ENCODE measurements at places on chromosomes 7 and 10. TPM values are rescaled to one million over a fixed set of nuclear protein-coding genes. Genes with fewer than 3 reads are reported as not detected.

GRCh38 chr7:50679218-50680007, 103.3 kb downstream of the GRB10 start:
- peak; percentile 17 for DNase-seq

- no peak for DNase-seq
Measured at GRCh38 chr10:91709394-91709798, 76.5 kb upstream of the PPP1R3C start.

- DNase-seq: no peak
Measured at GRCh38 chr10:122112625-122113160, 123.7 kb downstream of the TACC2 start.

GRCh38 chr7:106317971-106318370, 33.2 kb upstream of the NAMPT start:
- no peak for DNase-seq

GRCh38 chr7:13615679-13616078, 373.8 kb downstream of the ETV1 start:
- DNase-seq: no peak

DNA sequence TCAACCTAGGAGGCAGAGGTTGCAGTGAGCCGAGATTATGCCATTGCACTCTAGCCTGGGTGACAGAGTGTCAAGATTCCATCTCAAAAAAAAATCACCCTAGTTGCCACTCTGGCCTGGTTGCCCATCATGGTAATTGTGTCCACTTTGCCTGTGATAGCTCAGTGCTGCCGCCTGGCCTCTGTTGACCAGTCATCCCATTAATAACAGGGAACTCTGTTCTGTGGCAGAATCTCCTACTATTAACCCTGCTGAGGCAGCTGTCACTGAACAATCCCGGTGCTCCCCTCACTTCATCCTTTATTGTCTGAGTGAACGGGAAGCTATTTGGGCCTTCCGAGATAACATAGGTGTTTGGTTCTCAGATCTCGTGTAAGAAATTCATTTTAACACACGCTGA, 14.6 kb downstream of the ZNF3 start:
- DNase-seq: no peak

Gene OR2A42
- polyA plus RNA-seq: not detected

Gene MMP21
- polyA plus RNA-seq: not detected

- DNase-seq: no peak
Measured at GRCh38 chr7:44110719-44111635, 6.8 kb downstream of the AEBP1 start.

Gene ELN
- not detected for polyA plus RNA-seq

- peak; percentile 48 for DNase-seq
Measured at GRCh38 chr7:5677538-5678294, 103.7 kb downstream of the RNF216 start.

DNA sequence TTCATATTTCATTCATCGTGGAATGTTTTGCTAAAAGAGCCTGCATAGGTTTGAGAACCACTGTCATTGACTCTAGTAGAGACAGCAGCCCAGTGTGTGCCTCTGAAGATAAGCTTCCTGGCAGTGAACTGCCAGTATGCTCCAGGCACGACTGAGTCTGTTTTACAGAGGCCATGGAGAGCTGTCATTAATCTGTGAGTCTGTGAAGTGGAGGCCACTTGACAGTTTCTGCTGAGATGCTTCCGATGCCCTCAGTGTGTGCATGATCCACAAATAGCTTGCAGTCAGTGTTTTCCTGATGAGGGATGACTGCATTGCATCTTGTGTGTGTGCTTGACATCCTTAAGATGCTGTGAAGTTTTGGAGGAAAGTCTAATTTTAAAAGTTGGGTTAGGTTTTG, 162.2 kb downstream of the PFKFB3 start:
- no peak for DNase-seq

DNA sequence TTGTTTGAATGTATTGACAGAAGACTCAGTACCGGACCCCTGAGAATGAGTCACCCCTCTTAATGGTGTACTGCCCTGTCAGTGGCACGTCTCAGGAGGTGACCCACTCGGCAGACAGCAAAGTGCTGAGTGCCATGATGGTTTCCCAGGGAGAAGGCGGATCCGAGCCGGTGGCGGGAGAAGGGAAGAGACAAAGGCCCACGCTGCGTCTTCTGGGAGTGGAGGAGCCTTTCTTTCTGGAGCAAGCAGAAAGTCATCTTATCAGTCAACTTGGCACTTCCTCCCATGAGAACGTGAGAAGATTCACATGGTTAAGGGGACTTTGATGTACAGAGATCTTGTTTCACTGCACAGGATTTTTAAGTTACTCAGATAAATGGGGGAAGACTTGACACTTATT, 14.6 kb upstream of the PPP2R2D start:
- no peak for DNase-seq

DNA sequence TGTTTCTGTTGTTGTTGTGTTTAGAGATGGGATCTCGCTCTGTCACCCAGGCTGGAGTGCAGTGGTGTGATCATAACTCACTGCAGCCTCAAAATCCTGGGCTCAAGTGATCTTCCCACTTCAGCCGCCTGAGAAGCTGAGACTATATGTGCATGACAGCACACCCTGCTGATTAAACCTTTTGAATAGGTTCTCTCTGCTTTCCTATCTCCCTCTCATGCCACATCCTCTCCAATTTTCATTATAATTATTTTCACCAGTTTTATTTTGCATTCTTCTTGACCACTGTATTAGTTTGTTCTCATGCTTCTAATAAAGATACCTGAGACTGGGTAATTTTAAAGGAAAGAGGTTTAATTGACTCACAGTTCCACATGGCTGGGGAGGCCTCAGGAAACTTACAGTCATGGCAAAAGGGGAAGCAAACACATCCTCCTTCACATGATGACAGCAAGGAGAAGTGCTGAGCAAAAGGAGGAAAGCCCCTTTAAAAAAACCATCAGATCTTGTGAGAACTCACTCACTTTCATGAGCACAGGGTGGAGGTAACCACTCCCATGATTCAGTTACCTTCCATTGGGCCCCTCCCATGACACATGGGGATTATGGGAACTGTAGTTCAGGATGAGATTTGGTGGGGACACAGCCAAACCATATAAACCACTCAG, 12.9 kb downstream of the AGK start:
- DNase-seq: peak; percentile 12

Gene OPN1SW
- polyA plus RNA-seq: not detected

Gene GRM3
- polyA plus RNA-seq: not detected

DNA sequence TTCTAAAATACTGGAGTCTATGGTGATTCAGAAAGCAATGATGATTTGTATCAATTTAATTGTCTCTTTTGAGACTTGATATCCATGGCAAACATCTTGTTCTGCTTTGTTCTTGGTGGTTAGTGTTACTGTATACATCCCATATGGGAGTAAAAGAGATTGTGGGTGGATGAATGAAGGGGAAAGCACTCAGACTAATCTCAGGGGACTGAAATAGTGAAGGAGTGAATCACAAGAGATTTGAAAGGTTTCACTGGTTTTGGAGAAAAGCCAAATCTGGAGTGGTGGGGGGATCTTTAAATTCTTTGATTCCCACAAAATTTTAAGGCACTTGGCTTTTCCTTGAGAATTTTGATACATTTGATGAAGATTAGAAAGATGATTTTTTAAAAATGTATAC, 369.4 kb downstream of the INHBA start:
- DNase-seq: no peak

DNA sequence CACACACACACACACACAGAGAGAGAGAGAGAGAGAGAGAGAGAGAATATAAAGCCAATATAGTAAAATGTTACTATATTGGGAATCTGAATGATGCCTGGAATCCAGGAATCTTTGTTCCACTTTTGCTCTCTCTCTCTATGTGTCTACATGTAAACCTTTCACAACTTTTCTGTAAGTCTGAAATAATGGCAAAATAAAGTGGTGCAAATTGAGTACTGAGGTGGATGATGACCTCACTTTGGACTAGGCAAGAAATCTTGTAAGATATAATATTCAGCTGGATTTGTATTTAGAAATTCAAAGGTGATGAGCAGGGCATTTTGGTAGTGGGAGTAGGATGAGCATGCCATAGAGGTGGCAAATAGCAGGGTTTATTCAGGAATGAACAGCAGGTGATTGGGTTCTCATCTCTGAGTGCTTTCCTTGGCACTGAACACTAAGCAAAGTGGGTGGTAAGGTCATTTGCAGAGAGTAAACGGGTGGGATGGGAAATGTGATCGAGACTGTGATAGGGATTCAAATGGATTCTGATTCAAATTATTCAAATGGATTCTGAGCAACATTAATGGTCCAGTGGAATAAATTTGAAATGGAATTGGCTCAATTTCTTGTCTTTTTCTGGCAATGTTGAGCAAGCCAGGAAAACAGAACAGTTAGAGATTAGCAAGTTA, 9.7 kb upstream of the ANLN start:
- no peak for DNase-seq

DNA sequence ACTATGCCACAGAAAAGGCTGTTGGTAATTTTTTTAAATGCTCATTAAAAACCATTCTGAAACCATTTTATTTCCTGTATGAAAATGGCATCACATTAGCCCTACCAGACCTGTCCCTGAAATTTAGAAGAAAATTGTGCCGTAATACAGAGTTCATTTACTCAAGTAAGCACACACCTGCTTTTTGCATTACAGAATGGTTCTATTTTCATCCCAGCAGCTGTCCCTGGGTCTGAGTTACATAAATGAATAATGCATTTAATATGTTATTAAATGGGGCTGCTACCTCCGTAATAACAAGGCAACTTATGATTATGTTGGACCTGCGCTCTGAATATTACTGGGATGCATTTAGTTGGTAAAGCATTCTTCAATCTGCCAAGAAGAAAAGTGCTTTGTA, 508.9 kb downstream of the SORCS1 start:
- no peak for DNase-seq

Gene EGFR
- not detected for polyA plus RNA-seq

- no peak for DNase-seq
Measured at GRCh38 chr7:29247963-29248236, 53.3 kb downstream of the CHN2 start.
